ENCODE measurements at places on chromosomes 16 and 17. TPM values are rescaled to one million over a fixed set of nuclear protein-coding genes. Genes with fewer than 3 reads are reported as not detected.
A peak's percentile ranks its signal among the peaks of the same experiment; 100 is the strongest.

DNA sequence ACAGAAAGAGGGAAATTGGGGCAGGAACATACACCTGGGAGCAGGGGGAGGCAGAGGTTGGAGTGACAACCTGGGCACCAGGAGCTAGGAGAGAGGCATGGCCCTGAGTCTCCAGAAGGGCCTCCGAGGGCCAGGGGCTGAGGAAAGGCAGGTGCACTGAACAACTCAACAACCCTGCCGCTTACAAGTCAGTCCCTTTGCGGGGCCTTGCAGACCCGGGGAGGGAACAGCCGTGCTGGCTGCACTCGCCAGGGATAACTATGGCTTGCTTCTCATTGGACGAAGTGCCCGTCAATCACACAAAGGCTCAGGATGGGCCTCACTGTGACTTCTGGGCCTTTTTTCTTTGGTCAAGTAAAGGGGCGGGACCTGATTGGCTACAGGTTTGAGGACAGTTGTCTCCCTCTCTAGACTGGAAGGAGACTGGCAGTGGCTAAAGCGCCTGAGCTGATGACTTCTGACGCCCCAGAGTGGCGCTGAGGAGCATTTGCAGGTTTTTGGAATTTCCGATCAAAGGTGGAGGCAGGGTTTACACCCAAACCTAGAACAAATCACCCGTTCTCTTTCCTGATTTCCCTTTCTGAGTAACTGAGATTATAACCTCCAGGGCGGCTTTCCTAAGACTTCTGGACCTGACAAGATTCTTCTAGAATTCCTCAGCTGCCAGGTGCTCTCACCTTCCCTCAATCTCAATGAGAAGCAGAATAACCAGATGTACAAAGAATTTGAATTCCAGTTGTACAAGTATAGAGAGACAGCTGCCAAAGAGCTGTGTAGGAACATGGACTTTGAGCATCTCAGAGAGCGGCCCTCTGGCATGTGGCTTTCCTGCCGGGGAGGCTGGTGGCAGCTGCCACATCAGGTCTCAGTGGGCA is 27.6 kb upstream of the ST6GALNAC2 start:
- no peaks in the 10 kb centered on the region for H3K4me1 ChIP-seq
- H3K36me3 ChIP-seq, result no peaks in the 10 kb centered on the region
- DNase-seq, result no peak
- no peak overlapping the region for H3K27ac ChIP-seq
- H3K4me3 ChIP-seq, result no peak overlapping the region

Gene ALOX15
- total RNA-seq, result 1.7 TPM

Gene SHISA6
- not detected for total RNA-seq

DNA sequence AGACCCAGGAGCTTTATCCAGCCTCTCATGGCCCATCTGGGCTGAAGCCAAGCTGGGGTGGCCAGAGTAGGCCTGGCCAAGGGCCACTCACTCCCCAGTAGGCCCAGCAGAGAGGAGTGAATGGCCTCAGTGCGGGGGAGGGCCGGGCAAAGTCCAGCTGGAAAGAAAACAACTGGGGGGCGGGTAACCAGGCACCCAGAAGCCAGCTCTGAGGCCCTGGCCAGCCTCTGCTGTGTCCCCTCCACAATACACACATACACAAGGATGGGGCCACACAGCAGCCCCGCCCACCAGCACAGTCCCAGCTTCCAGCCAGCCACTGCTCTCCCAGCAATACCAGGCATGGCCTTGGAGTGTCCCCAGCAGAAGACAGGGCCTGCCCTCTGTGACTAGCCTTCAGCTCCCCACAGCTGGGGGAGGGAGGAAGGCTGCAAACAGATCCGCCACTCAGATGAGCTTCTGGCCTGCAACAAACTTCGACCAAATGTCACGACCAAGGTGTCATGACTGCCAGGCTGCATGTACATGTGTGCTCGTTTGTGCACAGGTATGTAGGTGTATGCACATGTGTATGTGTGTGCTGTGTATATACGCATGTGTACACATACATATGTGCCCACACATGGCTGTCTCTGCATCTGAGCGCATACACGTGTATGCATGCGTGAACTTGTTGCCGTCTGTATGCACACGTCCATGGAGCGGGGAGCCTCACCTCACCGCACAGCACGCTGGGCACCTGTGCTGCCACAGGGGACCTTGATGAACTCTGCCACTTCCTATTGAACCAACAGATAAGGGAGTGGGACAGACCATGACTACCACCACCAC is 5.0 kb downstream of the CARHSP1 start:
- H3K4me3 ChIP-seq, result no peak overlapping the region
- H3K27ac ChIP-seq, result peak overlapping the region; percentile 93
- DNase-seq, result peak; percentile 80
- H3K4me1 ChIP-seq, result peaks cover 48% of the 10 kb centered on the region

DNA sequence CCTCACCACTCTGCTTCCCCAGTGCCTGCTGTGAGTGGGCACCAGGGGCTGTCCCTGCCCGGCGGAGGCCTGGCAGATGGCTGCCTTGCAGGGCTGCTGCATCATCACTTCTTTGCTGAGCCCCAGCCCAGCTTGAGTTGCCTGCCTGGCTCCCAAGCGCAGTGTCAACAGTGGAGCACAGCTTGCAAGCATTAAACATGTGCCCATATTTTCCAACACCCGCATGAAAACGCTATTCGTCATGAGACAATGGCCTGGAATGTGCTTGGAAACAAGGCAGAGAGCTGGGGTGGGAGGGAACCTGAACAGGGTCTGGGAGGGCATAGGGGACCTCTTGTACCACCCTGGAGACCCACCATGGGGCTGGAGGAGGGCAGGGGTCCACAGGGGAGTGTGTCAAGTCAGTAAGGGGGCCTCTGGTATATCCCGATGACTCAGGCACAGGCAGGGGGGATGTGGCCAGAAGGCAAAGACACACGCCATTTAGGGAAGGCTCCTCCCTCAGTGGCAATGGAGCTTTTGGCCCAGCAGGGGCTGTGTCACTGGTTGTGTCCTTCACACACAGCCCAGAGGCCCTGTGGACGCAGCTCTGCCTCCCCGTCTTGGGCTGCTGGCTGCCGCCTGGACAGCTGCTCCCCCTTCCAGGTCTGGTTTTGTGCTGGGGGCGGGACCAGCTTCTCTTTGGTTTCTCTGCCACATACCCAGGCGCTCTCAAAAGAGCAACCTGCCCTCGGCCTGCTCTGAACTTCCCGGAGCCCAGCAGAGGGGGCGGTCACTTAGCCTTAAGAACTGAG is 17.4 kb upstream of the MTSS2 start:
- H3K27me3 ChIP-seq, result no peaks in the 10 kb centered on the region
- peak overlapping the region; percentile 70 for H3K27ac ChIP-seq
- H3K36me3 ChIP-seq, result no peaks in the 10 kb centered on the region
- no peak overlapping the region for H3K4me3 ChIP-seq
- peaks cover 11% of the 10 kb centered on the region for H3K4me1 ChIP-seq

GRCh38 chr17:72569148-72569946 is 448.5 kb downstream of the SOX9 start:
- no peak for DNase-seq
- no peaks in the 10 kb centered on the region for H3K27me3 ChIP-seq

- DNase-seq, result no peak
- no peak overlapping the region for H3K4me3 ChIP-seq
- peaks cover 19% of the 10 kb centered on the region for H3K4me1 ChIP-seq
These were observed 12.1 kb downstream of the CA5A start for GRCh38 chr16:87924041-87924810.

Gene CFAP119
- 2.7 TPM for total RNA-seq

DNA sequence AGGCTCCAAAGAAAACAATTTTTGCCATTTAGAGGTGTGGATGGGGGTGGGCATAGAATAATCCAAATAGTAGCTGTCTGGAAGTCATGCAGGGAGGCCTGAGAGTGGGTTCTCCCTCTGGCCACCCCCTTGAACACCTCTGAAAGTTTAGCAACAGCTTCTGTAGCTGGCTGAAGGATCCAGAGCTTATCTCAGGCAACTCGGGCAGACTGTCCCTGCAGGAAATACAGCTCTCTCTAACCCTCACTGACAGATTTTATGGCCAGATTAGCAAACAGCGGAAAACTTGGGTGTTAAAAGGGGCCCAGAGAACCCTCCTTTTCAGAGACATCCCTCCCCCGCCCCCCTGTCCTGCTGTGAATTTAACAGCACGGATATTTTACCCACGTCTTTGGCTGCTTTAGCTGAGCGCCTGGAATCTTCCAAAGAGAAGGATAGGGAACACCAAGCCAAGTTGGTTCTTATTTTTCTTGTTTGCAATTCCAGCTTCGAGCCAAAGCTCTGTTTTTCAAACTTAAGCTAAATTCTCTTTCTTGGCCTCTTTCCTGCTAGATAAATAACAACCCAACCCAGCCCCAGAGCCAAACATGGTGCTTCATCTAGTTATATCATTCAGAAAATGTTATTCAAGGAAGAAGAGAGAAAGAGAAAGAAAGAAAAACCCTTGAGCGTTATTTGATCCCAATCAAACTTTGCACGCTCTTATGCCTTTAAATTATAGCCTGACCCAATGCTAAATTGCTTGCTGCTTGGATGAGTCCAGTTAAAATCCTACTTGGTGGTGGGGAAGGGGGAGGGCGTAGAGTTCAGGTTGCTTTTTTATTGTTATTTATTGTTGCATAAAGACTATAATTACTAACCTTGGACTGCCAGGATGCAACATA is 2.3 kb upstream of the HOXB2 start:
- H3K4me3 ChIP-seq, result no peak overlapping the region
- peaks cover 7% of the 10 kb centered on the region for H3K27me3 ChIP-seq
- peak overlapping the region; percentile 53 for H3K27ac ChIP-seq
- H3K36me3 ChIP-seq, result no peaks in the 10 kb centered on the region
- DNase-seq, result peak; percentile 41

DNA sequence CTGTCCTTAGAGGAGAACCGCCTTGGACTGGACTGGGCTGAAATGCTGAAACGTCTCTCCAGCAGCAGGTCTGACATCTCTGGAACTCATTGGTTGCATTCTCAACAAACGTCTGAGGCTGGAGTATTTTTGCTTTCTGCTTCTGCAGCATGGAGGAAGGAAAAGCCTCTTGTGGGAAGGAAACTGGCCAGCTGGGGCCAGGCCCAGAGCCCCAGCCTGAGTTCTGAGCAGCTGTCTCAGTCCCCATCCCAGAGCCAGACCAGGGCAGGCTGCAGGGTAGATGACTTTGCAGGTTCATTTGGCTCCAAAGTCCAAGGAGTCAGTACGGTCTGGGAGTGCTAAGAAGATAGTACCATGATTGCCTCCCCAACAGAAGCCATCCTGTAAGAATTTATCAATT is 18.3 kb downstream of the TEKT3 start:
- no peaks in the 10 kb centered on the region for H3K4me1 ChIP-seq
- no peak for DNase-seq
- no peaks in the 10 kb centered on the region for H3K27me3 ChIP-seq
- no peak overlapping the region for H3K4me3 ChIP-seq

Gene WFDC1
- 1.5 TPM for total RNA-seq

Gene MLKL
- total RNA-seq, result 4.1 TPM

GRCh38 chr17:46892192-46892703 is 30.7 kb upstream of the GOSR2 start:
- H3K36me3 ChIP-seq, result no peaks in the 10 kb centered on the region
- H3K4me3 ChIP-seq, result no peak overlapping the region
- H3K4me1 ChIP-seq, result no peaks in the 10 kb centered on the region
- no peaks in the 10 kb centered on the region for H3K27me3 ChIP-seq

- no peaks in the 10 kb centered on the region for H3K4me1 ChIP-seq
- H3K4me3 ChIP-seq, result no peak within 1 kb of the TSS
- no peak for DNase-seq
- H3K27me3 ChIP-seq, result no peaks in the 10 kb centered on the region
These were observed at the start of gene MYH2 for GRCh38 chr17:10549096-10549842. MYH2 (minus strand) TSS chr17:10549658; CDS start chr17:10547920, 1,738 bp downstream.

Measured in liver (tissue), 10 donors.